ENCODE measurements at places on chromosomes 7 and 10.

- DNase-seq = no peak
These were observed 73.2 kb downstream of the SRI start for GRCh38 chr7:88146616-88147015.

DNA sequence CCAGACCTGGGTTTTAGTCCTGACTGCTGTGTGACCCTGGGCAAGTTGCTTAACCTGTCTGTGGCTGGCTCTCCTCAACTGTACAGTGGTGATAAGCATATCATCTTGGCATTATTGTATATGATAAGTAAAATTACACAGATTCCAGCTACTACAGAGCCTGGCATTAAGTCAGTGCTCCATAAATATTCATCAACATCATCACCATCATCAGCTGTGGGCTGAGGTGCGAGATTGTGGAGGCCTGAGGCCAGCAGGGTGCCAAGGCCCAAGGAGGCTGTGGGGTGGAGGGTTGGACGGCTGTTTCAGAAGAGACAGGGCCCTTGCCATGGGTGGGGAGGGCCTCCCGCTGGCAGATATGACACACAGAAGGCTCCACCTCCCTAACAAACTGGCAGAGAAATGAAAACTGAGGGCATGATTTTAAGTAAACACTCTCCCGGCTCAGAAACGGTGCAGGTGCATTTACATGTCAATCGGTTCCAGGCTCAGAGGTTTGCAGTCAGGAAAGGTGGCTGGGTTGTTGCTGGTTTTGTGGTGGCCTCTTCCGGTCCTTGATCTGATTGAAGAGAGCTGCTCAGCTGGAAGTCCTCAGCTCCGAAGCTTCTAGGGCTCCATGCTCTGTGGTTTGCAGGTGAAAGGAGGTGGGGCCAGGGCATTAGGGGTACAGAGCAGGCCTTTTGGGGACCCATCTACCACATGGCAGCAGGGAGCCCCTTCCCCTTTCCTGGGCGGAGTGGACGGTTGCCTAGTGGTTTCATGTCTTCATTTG is 10.2 kb downstream of the CRYGN start:
- DNase-seq = peak; percentile 64

GRCh38 chr10:74542077-74542476 is 284.3 kb upstream of the KAT6B start:
- peak; percentile 5 for DNase-seq

DNA sequence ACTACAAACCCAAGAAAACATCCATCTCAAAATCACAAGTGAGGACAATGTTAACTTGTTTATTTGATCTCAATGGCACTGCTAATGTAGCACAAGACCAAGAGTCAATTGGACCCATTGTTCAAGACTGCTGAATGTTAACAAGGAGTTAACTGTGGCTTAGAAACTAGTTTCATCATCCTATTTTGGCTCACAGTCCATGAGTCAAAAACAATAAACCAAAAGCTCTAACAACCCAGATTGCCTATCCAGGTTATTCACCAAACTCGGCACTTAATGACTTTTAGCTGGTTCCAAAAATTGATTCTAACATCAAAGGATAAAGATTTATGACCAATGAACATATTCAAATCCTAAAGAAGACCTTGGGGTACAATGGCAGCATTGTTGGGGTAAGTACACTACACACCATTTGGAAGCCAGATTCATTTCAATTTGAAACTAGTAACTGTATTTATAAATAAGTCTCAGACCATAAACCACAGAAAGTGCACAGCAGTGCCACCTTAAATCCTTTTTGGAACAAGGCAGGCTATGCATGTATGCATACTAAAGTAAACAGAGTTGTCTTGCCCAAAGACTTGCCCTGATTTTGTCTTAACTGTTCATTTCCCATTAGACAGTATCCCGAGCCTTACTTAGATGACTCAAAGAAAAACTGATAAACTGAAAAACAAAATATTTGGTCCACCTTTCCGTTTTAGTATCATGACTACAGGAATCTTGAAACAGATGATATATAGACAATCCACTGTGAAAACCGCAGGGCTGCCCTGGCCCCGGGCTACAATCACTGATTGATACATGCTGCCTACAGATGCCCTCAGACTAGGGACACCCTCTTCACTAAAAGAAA is 84.5 kb downstream of the SRPK2 start:
- DNase-seq = peak; percentile 93

- no peak for DNase-seq
These were observed 12.7 kb downstream of the RPP30 start for GRCh38 chr10:90884431-90884830.
